Activated CD4-positive, alpha-beta T cell treated with anti-CD3 and anti-CD28 coated beads for 4 hours (primary cell): ENCODE measurements at places on chromosomes 5 and 9.
A peak's percentile ranks its signal among the peaks of the same experiment; 100 is the strongest.

DNA sequence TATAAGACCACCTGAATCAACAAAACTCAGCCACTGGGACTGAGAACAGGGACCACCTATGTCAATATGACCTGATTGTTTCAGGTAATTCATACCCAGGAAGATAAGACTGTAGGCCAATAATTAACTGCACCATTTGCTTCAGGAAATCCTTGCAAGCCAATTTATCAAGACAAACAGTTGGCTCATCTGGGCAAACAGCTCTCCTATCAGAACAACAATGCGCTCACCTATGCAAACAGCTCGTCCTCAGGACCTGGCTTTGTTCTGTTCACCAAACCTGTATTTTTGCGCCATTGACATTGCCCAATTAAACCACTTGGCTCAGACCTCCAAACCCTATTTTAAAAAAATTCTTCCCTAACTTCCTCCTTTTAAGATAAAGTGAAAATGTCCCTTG, 92.3 kb upstream of the MARCHF11 start:
- DNase-seq, result no peak

DNA sequence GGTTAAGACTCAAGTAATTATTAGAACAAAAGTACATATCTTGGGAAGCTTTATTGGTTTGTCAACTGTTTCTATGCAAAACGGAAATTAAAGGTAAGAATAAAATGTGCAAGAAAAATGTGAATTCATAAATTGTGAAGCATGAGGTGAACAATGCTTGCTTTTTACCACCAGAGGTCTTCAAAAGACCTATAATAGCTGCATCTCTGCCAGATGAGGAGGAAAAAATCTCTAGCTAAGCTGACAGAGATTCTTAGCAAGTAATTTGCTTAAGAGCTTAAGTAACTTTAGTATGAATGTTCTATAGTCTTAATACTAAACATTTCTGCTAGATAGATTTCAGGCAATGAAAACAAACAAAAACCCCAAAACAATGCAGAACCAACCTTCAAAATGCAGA, 54.1 kb downstream of the MRPS30 start:
- DNase-seq, result no peak

DNA sequence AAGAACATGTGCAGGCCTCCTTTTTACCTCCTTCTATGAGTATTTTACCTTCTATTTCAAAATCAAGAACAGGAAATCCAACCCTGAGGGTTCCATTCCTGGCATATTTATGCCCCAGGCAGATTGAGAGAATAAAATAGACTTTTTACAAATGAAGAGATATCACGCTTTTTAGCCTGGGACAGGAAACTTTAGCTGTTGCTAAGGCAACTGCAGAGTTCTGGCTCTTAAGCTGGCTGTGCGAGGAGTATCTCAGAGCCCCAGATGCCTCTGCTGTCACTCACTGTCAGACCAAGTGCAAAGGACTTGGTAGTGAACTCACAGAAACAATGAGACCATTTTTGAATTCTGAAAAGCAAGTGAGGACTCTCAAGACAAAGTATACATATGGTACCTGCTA, 69.5 kb upstream of the HSPB3 start:
- no peak for DNase-seq

- no peak for DNase-seq
Observed at GRCh38 chr5:60870857-60871256, 26.8 kb upstream of the ELOVL7 start.

GRCh38 chr5:1053391-1054017, 44.9 kb downstream of the NKD2 start:
- no peak for DNase-seq

DNA sequence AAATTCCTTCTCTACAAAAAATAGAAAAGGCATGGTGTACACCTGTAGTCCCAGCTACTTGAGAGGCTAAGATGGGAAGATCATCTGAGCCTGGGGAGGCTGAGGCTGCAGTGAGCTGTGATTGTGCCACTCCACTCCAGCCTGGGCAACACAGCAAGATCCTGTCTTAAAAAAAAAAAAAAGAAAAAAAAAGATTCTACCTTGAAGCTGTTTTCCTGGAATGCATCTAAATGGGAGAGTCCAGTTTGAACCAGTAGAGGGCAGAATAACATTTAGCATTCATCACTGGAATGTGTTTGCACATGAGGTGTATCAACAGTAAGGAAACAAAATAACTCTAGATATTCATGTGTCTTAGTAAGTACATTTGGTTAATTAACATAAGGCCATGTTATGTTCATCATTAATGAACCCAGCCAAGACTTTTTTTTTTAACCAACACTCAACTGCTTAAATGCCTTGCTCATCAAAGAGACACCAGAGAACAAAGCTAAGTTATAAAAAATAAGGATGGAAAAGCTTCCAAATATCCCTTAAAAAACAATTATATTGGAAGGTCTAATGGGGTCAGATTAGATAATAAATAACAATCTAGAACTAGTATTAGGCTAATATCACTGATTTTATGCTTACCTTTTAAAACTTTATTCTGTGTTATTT, 16.1 kb downstream of the IFNE start:
- peak; percentile 18 for DNase-seq

GRCh38 chr9:615756-616155, 225.7 kb upstream of the DMRT1 start:
- DNase-seq, result no peak

- no peak for DNase-seq
Observed at GRCh38 chr9:115211413-115212124, 93.6 kb upstream of the TNC start.

DNA sequence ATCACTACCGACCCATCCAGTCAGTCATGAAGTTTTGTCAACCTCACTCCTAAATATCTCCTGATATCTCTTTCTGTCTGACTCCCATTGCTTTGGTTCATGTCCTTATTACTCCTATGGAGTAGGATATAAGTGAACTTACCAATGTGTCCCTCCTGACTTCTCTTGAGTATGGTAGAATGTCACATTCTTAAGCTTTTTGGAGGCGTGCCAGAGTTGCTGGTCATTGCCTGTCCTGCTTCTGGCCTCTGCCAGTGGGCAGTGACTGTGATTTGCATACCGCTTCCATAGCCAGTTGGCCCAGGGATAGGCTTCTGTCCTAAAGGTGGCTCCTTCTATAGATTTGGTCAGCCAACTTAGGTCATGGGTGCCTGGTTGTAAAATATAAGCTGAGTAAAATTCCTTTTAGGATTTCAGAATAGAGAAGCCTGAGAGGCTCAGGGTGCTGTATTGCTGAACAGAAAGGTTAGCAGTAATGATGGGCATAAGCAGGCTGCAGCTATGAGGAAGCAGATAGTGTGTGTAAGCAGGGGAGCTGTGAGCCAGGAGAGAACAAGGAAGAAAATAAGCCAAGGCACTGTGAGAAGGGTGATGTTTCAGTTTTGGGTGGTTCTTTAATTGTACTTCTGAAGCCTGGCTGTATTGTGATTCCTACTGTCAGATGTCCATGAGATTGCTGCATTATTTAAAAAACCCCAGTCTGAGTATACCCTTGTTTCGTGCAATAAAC, 16.1 kb upstream of the MARCHF3 start:
- no peak for DNase-seq

DNA sequence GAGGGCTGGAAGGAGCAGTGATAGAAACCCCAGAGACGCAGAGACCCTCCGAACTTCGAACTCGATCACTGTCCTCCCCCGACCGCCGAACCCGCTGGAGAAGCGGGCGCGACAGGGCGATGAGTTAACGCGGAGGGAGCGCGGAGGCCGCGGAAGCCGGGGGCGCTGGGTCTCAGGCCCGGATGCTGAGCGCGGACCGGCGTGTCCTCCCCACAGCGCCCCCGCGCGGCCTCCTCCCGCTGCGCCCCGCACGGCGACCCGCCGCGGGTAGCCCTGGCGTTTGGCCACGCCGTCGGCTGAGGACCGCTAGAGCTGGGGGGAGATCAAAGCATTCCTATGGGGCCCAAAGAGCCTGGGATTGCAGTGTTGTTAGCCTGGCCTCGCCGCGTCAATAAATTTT, 7.7 kb upstream of the DMRT2 start:
- DNase-seq, result no peak

DNA sequence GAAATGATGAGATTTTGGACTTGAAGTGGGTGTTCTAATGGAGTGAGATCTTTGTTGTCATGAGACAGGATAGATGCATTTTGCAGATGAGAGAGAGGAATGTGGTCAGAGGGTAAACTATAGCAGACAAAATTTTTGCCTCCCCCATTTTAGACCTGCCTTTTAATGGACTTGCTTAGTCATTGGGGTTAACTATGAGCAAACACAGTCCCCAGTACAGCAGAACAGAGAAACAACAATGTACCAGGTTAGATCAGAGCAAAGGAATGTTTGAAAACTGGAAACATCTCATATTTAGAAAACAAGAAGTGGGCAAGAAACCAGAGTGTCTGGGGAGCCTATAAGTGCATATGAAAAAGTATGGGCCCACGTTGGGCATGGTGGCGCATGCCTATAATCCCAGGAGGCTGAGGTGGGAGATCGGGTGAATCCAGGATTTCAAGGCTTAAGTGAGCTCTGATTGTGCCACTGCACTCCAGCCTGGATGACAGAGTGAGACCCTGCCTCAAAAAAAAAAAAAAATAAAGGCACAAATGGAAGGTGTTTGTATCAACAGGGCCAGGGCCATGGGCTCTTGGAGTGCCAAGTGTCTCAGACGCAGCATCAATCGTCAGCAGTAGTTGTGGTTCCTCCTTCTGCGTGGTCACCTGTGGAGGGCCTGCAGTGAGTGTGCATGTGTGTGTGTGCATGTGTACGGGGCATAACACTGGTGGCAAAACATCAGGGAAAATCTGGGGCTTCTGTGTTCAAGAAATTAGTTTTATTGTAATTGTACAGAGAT, 214.4 kb upstream of the S1PR3 start:
- no peak for DNase-seq

DNA sequence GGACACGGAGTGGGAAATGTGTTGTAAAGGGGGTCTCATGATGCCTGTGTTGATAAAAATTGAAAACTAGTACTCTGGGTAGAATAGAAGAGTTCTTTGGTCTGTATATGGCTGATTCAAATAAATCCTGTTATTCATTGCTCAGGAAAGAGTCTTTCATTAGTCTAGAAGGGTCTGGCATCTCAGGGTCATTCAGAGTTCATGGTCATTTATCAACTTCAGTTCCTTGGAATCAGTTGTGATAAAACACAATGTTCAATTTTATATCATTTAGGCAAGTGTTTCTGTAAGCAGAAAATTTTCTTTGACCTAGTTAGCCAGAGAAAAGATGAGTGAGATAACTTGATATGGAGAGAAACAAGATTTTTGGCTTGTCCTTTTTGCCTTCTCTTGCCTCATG, 36.3 kb downstream of the SPATA31D1 start:
- DNase-seq, result no peak

- no peak for DNase-seq
Observed at GRCh38 chr5:174221436-174221835, 175.9 kb downstream of the NSG2 start.

DNA sequence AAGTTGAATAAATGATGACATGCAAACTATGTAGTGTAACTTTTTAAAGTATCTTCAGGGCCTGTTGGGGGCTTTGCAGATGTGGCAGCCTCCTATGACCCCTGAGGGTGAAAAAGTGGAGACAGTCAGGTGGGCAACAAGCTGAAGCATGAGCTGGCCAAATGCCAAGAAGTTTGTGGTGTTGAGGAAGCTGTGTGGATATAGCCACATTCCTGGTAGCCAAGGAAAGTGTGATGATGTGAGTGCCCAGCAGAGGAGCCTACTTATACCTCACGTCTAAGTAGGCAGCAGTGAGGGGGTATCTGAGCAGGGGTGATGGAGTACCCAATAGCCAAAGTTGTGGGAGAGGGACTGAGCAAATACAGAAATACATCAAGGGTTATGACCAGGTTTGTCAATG, 621.2 kb upstream of the CDH6 start:
- DNase-seq, result no peak
